Upper lobe of left lung (tissue), 6 donors: ENCODE measurements at places on chromosomes 12 and 14. TPM values are rescaled to one million over a fixed set of nuclear protein-coding genes. Genes with fewer than 3 reads are reported as not detected.

GRCh38 chr14:68088451-68088854 is 268.9 kb downstream of the RAD51B start:
- no peak for DNase-seq

GRCh38 chr12:95634622-95635621 is 83.6 kb upstream of the USP44 start:
- no peak for DNase-seq

Gene TMEM233
- not detected for total RNA-seq

DNA sequence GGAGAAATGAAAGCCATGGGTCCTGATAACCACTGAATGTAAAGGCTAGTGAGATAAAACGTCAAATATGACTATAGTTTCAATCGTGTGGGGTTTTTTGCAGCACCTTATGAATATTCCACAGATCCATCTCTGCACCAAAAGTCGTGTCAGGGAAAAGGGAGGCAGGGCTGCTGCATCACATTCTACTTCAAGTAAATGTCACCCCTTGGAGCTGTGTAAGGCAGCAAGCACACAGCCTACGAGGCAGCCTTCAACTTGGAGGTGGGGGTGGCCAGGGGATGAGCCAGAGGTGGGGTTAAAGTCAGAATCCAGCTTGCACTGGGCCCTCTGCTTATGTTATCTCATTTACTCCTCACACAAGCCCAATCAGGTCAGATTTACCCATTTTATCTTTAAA is 90.4 kb downstream of the ARMH4 start:
- DNase-seq, result no peak

DNA sequence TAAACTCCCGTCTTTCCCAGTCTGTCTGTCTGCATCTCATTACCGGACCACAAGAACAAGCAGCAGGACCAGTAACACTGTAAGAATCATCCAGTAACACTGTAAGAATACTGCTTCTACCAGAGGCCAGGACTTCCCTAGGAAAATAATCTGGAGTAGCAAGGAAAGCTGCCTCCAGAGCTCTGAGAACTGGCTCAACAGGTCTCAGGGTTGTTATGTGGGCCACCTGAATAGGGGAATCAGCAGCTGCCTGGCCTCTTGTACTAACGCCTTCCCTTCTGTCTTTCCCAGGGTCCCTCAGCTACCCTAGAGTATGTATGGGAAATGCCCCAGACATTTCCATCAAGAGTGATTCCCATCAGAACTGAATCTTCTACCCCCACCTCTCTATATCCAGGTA is 954 bp upstream of the SLC39A2 start:
- no peak for DNase-seq

DNA sequence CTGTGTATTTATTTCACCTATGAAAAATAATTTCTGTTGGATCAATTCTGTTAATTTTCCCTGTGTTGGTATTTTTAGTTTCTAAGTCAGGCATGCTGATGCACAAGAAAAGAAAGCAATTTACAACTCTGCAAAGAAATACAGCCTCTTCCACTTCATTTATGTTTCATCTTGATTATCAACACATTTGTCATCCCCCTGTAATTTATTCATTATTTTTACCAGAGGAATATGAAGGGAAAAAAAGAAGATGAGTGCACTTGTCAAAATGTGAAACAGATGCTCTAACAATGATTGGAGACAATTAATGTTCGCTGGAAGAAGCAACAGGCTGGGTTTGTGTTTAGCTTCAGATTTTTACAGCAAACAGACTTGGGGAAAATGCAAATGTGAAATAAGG is 958.5 kb upstream of the SEL1L start:
- no peak for DNase-seq

Gene MYH7
- total RNA-seq, result not detected

GRCh38 chr14:33465846-33466700 is 484.8 kb downstream of the EGLN3 start:
- no peak for DNase-seq

Gene KLRC2
- 1.4 TPM for total RNA-seq

DNA sequence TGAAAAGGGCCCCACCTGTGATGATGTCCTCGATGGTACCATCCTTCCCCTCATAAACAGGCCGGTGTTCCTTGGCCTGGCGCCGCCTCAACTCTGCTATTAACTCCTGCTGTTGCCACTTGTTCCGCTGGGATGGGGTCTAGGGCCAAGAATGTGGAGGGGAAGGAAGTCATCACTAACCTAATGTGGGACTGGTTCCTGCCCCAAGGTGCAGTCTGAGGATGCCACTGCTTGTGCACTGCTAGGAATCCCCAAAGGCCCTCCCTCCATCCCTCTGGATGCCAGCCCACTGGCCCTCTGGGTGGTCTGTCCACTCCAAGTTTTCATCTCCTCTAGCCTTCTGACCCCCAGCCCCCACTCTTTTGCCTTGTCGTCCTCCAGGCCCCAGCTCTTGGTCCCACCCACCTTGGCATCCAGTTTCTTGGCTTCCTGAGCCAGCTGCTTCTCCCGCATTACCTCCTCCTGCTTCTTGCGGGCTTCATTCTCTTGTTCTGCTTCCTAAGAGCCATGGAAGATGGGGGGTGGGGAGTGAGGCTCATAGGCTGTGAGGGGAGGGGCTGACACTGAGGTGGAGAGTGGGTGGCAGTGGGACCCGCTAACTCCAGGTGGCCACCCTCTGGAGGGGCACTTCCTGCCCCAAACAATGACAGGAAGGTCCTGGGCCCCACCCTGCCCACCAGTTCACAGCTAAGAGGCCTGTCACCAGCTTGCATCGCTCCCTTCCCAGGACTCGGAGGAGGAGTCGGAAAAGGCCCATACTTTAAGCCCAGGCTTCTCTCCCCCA is 23.7 kb downstream of the PRPF40B start:
- no peak for DNase-seq
